ENCODE measurements at places on chromosomes 6 and 20. TPM values are rescaled to one million over a fixed set of nuclear protein-coding genes. Genes with fewer than 3 reads are reported as not detected.

The DTNBP1 gene
- 18.9 TPM for total RNA-seq

The CNR1 gene
- 1.0 TPM for total RNA-seq

- DNase-seq, result no peak
Measured at GRCh38 chr6:89438248-89438647, 5.3 kb downstream of the ANKRD6 start.

- no peak for DNase-seq
Measured at GRCh38 chr6:18897350-18897749, 510.2 kb downstream of the RNF144B start.

DNA sequence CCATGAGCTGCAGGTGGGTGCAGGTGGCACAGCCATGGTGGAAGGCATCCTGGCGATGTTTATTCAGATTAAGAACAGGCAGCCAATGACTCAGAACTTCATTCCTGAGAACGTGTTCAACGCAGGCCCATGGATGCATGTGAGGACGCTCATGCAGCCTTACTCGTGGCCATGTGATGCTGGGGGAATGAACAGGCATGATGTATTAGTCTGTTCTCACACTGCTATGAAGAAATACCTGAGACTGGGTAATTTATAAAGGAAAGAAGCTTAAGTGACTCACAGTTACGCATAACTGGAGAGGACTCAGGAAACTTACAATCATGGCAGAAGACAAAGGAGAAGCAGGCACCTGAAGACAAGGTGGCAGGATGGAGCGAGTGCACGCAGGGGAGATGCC is 146.6 kb downstream of the RNASET2 start:
- no peak for DNase-seq
